ENCODE measurements at places on chromosomes 11 and 22.

GRCh38 chr11:93032580-93032979, 63.1 kb downstream of the MTNR1B start:
- DNase-seq = no peak

DNA sequence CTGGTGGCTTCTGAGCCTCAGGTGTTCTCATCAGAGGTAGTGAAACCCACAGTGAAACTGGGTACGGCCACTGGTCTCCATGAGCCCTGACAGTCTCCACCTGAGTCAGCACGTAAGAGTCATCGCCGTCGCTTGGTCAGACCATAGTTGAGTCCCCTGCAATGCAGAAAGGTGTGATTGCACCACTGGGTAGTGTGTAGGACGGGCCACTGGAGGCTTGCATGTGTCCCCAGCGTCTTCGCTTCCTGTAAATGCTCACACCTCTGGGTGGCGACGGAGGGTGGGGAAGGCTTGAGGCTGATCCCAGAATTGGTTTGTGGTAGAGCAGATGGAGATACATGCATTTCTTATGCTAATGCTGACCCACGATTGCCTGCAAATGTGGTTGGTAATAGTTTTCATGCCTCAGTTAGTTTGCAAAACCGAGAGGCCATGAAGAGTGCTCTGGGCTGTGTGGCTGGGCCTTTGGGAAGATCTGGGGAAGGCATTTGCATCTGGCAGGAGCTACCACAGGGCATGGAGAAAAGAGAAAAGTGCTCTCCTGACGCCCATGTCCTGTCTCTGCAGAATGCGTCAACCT, 26.5 kb downstream of the CTTN start:
- DNase-seq = no peak

- no peak for DNase-seq
Measured at GRCh38 chr11:130533113-130533798, 84.8 kb downstream of the ADAMTS15 start.

GRCh38 chr11:76005756-76006155, 190.7 kb downstream of the UVRAG start:
- no peak for DNase-seq

DNA sequence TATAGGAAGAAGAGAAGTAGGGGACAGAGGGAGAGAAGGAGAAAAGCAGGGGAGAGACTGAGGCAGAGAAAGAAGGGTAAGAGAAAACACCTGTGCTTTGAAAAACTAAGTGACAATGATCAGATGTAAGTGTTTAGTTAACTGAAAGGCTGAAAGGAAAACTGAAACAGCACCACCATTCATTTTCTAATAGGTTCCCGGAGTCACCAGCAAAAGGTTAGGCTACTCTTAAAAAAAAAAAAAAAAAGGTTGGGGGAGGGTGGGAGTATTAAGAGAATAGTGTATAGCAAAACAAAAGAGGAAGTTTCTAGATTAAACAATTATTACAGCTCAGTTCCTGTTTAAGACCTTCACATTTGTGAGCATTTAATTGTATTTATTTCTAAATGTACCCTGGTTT, 113.8 kb downstream of the CADM1 start:
- DNase-seq = no peak

DNA sequence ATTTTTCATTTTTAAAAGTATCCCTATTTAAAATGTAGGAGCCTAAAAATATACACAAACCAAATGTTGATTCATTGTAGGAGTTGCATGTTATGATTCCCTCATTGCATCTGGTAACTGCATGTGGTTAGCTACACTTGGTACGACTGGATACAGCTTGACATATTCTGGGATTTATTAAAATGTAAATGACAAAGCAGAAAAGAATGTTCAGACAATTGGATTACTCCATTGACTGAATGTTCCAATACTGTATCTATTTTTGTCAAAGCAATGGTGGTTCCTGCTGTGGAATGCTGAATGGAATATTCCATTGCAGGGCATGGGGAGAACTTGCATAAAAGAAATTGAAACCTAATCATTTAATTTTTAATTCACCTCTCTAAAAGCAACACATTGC, 30.8 kb downstream of the BLID start:
- no peak for DNase-seq

Measured in effector CD4-positive, alpha-beta T cell (primary cell).